ENCODE measurements at places on chromosomes 6 and 20. TPM values are rescaled to one million over a fixed set of nuclear protein-coding genes. Genes with fewer than 3 reads are reported as not detected.

GRCh38 chr6:111361648-111362047 lies 121.4 kb downstream of the REV3L start:
- no peak overlapping the region for H3K4me3 ChIP-seq
- H3K27ac ChIP-seq = peak overlapping the region; percentile 69
- peaks cover 6% of the 10 kb centered on the region for H3K36me3 ChIP-seq
- no peak for DNase-seq

GRCh38 chr6:31359581-31359980 lies 2.6 kb upstream of the HLA-B start:
- no peak overlapping the region for H3K4me3 ChIP-seq
- H3K36me3 ChIP-seq = peaks cover 6% of the 10 kb centered on the region
- H3K4me1 ChIP-seq = peaks cover 15% of the 10 kb centered on the region
- no peak for DNase-seq
- peaks cover 55% of the 10 kb centered on the region for H3K27me3 ChIP-seq

The SLC2A10 gene
- 43.5 TPM for total RNA-seq

The KIFC1 gene
- 8.1 TPM for total RNA-seq

DNA sequence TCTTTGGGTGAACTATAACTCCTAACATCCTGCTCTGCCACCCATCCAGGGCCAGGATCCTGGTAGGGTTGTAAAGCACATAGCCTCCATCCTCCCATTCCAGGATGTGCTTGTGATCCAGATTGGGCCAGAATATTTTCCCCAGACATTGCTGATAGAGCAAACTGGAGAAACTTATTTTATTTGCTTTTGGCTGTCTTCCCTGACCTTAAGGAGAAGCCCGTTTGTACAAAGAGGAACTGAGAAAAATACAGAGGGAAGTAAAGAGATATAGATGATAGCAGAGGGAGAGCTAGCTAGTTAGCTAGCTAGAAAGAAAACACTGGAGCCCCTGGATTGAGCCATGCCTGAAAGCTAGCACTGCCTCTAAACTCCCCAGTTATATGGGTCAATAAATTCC lies 9.0 kb upstream of the HDAC2 start:
- no peak overlapping the region for H3K4me3 ChIP-seq
- H3K36me3 ChIP-seq = no peaks in the 10 kb centered on the region

DNA sequence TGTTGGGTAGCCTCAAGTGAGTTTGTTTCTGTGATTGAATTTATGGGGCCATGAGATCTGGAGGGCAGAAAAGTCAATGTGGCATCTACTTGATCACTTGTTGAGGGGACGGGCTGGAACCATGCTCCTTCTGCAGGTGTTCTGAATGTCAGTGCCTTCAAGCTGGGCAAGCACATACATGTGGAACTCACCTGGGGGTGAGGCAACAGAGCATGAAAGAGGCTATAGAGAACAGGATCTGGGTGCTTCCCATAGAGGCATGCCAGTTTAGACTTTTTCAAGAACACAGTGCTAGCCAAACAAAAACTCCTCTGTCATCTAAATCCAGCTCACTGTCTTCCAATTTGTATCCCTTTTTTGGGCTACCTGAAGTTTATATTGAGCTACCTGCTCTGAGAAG lies 77.8 kb upstream of the SLC35B3 start:
- H3K4me1 ChIP-seq = no peaks in the 10 kb centered on the region
- peaks cover under 1% of the 10 kb centered on the region for H3K27me3 ChIP-seq
- no peaks in the 10 kb centered on the region for H3K36me3 ChIP-seq
- H3K27ac ChIP-seq = no peak overlapping the region
- no peak for DNase-seq
- H3K4me3 ChIP-seq = no peak overlapping the region

DNA sequence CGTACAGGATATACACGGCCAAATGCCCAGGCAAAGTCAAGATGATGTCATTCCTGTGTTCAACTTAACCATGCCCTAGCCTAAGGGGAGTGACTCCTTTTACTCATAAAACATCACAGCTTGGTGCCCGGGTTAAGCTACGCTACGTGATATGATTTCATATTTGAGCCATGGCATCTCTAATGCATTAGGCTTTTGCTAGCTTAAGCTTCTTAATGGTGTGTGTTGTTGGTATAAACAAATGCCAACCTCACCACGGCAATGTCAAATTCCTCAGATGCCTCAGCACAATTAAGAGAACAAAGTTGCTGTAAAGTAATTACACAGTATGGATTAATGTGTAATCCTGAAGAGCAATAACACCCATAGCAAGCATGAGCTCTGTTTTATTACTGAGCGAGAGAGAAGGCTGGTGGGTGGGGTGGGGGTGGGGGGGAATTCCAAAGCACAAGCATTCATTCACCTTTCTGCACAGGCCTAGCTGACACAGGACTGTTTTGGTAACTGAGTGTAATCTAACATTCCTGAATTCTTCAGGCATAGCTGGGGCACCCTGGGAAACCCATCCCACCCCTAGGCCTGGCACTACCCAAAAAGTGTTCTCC lies 44.7 kb upstream of the CNKSR3 start:
- H3K4me3 ChIP-seq = no peak overlapping the region
- H3K27me3 ChIP-seq = peaks cover 2% of the 10 kb centered on the region
- H3K4me1 ChIP-seq = peaks cover 8% of the 10 kb centered on the region

- H3K4me3 ChIP-seq = peak overlapping the region; percentile 83
- no peak for DNase-seq
- no peaks in the 10 kb centered on the region for H3K27me3 ChIP-seq
- H3K4me1 ChIP-seq = peaks cover 47% of the 10 kb centered on the region
Measured at GRCh38 chr20:31547017-31547675, 32.9 kb downstream of the HM13 start.

The SRMS gene
- total RNA-seq = not detected

DNA sequence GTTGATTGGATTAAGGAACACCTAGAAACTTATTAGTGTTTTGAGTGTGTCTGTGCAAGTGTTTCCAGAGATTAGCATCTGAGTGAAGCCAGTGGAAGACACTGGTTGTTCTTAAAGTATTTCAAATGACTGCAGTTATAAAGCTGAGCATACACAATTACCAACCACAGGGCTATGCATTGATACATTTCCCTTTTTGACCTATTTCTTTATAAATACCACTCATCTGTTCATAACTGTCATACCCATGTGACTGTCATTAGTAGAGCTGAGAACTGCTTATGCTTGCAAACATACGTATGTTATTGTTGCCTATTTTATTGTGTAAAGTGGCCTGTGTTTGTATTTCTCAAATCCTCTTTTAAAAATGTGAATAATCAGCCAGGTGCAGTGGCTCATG lies 15.3 kb upstream of the ZC3H12D start:
- H3K4me3 ChIP-seq = no peak overlapping the region
- H3K4me1 ChIP-seq = peaks cover 27% of the 10 kb centered on the region
- no peaks in the 10 kb centered on the region for H3K27me3 ChIP-seq
- no peak overlapping the region for H3K27ac ChIP-seq
- no peak for DNase-seq

- no peak overlapping the region for H3K27ac ChIP-seq
- no peak overlapping the region for H3K4me3 ChIP-seq
- H3K27me3 ChIP-seq = no peaks in the 10 kb centered on the region
Measured at GRCh38 chr6:71238351-71238750, 50.3 kb upstream of the OGFRL1 start.

DNA sequence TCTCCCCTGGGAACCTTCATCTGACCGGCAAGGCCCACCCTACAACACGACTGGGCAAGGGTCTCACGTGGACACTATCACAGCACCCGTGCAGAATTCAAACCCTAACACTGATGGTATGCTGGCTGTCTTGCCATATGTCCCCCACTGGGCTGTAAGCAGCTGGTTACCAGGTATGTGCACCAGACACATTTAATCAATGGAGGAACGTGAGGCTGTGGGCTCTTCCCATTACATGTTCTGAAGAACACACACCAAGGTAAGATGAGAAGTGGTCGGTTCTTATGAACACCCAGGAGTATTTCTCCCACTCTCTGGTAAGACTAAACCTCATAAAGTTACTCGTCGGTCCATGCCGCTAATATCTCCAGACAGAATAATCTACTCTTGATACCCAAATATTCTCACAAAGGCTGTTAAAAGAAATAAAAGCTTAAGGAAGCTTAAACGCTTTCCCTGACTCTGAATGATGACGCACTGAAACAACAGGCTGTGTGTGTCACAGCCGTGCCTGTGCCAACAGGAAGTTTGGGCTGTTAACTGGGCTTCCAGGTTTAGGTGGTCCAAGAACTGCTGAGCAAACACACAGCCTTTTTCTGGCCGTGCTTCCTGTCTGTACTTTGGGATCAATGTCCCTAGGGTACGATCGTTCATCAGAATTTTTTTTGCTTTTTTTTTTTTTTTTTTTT lies 75.3 kb downstream of the SLC23A2 start:
- no peak for DNase-seq
- H3K4me1 ChIP-seq = peaks cover 30% of the 10 kb centered on the region
- peak overlapping the region; percentile 92 for H3K27ac ChIP-seq
- peak overlapping the region; percentile 10 for H3K4me3 ChIP-seq
- H3K36me3 ChIP-seq = peaks cover 2% of the 10 kb centered on the region

The VGLL2 gene
- not detected for total RNA-seq

The NRSN1 gene
- total RNA-seq = not detected

- no peak overlapping the region for H3K4me3 ChIP-seq
- peaks cover 7% of the 10 kb centered on the region for H3K27me3 ChIP-seq
- DNase-seq = no peak
- peaks cover 20% of the 10 kb centered on the region for H3K36me3 ChIP-seq
Measured at GRCh38 chr20:47730744-47731143, 54.5 kb downstream of the SULF2 start.

The LY6G5C gene
- 3.6 TPM for total RNA-seq

The KCNQ2 gene
- not detected for total RNA-seq

GRCh38 chr20:37571033-37571432 lies 43.4 kb upstream of the BLCAP start:
- H3K36me3 ChIP-seq = no peaks in the 10 kb centered on the region
- H3K27me3 ChIP-seq = peaks cover 43% of the 10 kb centered on the region
- peaks cover 8% of the 10 kb centered on the region for H3K4me1 ChIP-seq
- no peak overlapping the region for H3K27ac ChIP-seq

DNA sequence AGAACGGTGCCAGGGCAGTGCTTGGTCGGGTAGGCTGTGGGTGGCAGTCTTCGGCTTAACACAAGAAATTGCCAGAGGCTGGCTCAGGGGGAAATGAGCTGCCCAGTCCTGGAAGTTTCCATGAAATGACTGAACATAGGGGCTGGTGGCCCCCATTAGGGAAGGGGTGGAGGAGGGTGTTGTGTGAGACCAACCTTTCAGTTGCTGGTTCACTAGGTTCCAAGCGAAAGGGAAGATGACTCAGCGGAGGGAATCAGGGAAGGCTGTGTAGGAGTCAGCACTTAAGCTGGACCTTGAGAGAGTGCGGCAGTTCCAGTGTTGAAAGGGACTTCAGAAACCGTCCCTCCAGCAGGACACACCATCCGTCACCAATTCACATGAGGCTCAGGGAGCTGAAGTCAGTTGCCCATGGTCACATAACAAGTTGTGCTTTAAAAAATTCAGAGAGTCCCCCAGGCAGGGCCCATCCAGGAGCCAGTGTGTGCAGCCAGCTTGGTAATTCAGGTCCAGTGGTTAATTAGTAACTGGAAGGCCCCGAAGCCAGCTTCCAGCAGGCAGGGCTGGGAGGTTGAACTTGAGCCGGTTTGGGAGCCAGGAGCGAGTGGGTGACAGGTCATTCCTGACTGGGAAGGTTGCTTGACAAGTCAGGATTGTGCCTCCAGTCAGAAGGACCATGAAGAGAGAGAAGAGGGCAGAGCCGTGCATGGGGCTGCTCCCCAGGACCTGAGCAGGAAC lies at the start of gene SGK2:
Gene SGK2 (plus strand): TSS at position 616 of the 735 bp plus-strand sequence. CDS start 7,469 bp downstream, outside the sequence.
- H3K4me1 ChIP-seq = peaks cover 19% of the 10 kb centered on the region
- H3K27ac ChIP-seq = peak within 1 kb of the TSS; percentile 86
- no peaks in the 10 kb centered on the region for H3K36me3 ChIP-seq

GRCh38 chr20:4814696-4815252 lies 93.1 kb downstream of the PRND start:
- H3K36me3 ChIP-seq = no peaks in the 10 kb centered on the region
- no peaks in the 10 kb centered on the region for H3K27me3 ChIP-seq
- DNase-seq = peak; percentile 72
- H3K27ac ChIP-seq = no peak overlapping the region
- peaks cover 18% of the 10 kb centered on the region for H3K4me1 ChIP-seq
- H3K4me3 ChIP-seq = no peak overlapping the region

DNA sequence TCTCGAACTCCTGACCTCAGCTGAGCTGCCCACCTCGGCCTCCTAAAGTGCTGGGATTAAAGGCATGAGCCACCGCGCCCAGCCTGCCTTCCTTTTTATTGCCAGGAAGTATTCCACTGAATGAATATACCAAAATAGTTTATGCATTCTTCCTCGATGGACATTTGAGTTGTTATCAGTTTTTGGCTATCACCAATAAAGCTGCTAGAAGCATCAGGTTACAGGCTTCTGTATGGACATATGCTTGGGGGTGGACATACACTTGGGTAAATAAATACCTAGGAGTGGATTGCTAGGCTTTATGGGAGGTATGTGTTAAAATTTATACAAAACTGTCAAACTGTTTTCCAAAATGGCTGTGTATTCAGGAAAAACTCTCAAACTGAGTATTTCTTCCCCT lies 10.0 kb upstream of the RPS10 start:
- peaks cover 3% of the 10 kb centered on the region for H3K36me3 ChIP-seq
- no peak overlapping the region for H3K27ac ChIP-seq
- H3K4me1 ChIP-seq = no peaks in the 10 kb centered on the region
- no peak overlapping the region for H3K4me3 ChIP-seq
- no peaks in the 10 kb centered on the region for H3K27me3 ChIP-seq

GRCh38 chr6:156988276-156989158 lies 211.3 kb downstream of the ARID1B start:
- H3K36me3 ChIP-seq = no peaks in the 10 kb centered on the region
- H3K4me3 ChIP-seq = no peak overlapping the region
- no peak for DNase-seq
- H3K4me1 ChIP-seq = peaks cover 40% of the 10 kb centered on the region
- H3K27me3 ChIP-seq = no peaks in the 10 kb centered on the region

- peak overlapping the region; percentile 99 for H3K4me3 ChIP-seq
- no peak for DNase-seq
- no peaks in the 10 kb centered on the region for H3K27me3 ChIP-seq
- H3K4me1 ChIP-seq = peaks cover 52% of the 10 kb centered on the region
- H3K36me3 ChIP-seq = peaks cover 42% of the 10 kb centered on the region
Measured at GRCh38 chr6:134170844-134171243, 118.4 kb upstream of the SLC2A12 start.

The HDGFL1 gene
- not detected for total RNA-seq

GRCh38 chr6:25156123-25156522 lies 123.1 kb upstream of the CARMIL1 start:
- H3K4me1 ChIP-seq = peaks cover 60% of the 10 kb centered on the region
- H3K4me3 ChIP-seq = no peak overlapping the region

DNA sequence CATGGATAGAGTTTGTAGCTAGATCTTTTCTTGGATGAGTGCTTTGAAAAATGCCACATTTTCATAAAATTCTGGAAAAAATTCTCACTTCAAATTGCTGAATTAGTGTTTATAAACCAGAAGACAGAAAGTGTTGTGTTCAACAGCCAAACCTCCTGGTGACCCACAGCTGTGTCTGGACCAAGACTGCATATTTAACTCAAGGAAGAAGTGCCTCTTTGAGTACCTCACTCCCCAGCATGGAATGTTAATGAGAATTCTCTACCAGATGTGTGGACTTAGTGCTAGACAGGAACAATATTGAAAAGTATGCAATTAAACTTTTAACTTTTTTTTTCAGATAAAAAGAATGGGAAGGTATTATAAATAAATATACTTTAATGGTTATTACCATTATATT lies 609.3 kb downstream of the COL12A1 start:
- peaks cover 2% of the 10 kb centered on the region for H3K36me3 ChIP-seq
- no peak overlapping the region for H3K4me3 ChIP-seq
- H3K4me1 ChIP-seq = peaks cover 24% of the 10 kb centered on the region
- H3K27ac ChIP-seq = no peak overlapping the region
- DNase-seq = no peak

The GABRR1 gene
- not detected for total RNA-seq

The MUC22 gene
- not detected for total RNA-seq

GRCh38 chr6:151814614-151815013 lies 7.1 kb downstream of the ESR1 start:
- H3K36me3 ChIP-seq = no peaks in the 10 kb centered on the region
- H3K27ac ChIP-seq = no peak overlapping the region
- no peak overlapping the region for H3K4me3 ChIP-seq
